GM23338 (cell line): ENCODE measurements at places on chromosomes 12 and 14.
A peak's percentile ranks its signal among the peaks of the same experiment; 100 is the strongest.

DNA sequence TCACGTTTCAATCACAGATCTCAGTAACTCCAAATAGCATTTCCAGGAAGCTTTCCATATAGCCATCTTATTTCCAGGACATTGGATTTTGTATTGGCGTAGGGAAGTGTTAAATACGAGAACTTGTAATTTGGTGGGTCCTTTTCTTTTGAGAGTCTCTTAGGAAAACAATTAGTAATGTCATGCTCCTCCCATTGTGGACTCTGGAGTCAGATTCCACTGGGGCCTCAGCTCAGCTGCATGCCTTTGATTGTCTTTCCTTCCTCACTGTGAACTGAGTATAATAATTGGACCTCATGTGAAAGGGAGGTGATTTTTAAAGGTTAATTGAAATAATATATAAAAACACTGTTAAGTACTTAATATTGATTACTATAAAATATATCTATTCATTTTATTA, 462.6 kb downstream of the NPAS3 start:
- no peak for DNase-seq

DNA sequence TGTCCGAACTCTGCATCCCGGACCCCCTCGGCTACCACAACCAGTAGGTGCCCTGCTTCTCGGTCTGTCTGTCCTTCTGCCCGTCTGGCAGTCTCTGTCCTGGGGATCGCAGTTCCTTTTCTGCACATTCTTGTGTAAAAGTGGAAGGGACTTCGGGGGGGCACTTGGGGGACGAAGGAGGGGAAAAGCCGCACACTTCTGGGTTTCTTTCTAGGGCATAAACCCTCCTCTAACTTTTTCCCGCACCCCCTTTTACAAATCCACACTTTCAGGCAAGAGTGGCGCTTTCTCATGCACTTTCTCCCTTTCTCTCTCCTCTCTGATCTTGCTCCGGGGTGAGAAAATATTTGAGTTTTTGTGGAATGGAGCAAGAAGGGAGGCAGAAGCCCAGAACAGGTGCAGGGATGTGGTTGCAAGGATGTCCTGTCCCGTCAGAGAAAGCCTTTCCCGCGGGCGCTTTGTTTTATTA, 506 bp downstream of the ESRRB start:
- DNase-seq = no peak

DNA sequence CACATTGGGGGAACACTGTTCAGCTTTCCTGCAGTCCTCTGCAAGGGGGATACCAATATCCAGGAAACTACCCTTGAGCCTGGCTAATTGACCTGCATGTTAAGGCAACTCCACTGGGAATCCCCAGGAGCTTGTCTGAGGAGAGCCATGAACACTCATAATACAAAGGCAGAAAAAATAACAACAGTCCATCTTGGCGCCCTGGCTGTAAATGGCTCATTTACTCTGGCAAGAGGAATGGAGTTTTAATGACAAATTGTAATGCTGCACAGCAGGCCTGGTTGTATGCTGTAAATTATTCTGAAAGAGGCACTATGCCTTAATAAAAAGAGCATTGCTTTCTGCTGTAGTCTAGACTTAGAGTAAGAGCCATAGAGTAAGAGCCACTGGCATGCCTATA, 58.3 kb downstream of the SLC8A3 start:
- no peak for DNase-seq

DNA sequence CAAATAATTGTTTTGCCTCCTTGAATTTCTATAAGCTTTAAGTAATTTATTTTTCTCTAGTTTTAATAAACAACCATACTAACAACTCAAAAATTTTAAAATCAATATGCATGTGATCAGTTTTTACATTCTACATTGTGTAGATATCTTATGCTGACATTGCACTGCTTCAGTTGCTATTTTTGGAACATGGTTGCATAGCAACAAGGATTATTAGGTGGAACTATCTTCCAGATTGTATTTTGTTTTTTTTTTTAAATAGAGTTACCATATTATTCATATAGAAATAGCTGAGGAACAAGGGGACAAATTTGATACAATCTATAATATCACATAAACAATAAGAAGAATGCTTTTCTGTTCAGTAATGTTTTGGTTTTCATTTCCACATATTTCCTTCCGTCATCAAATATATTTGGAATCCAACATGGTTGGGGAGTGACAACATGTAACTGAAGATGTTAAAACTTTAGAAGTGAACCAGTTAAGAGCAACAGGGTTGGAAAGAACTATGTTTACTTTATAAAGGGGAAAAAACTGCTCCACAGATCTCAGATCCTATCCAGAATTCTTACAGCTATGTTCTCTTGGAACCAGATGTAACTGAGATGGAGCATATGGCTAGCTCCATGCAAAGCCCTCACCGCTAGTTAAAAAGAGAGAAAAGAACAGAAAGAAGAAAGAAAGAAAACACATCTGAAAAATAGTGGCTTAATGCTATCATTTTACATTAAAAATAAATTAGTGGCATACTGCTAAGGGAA, 235.5 kb downstream of the NELL2 start:
- no peak for DNase-seq

GRCh38 chr12:69497308-69498026, 27.3 kb downstream of the FRS2 start:
- no peak for DNase-seq

DNA sequence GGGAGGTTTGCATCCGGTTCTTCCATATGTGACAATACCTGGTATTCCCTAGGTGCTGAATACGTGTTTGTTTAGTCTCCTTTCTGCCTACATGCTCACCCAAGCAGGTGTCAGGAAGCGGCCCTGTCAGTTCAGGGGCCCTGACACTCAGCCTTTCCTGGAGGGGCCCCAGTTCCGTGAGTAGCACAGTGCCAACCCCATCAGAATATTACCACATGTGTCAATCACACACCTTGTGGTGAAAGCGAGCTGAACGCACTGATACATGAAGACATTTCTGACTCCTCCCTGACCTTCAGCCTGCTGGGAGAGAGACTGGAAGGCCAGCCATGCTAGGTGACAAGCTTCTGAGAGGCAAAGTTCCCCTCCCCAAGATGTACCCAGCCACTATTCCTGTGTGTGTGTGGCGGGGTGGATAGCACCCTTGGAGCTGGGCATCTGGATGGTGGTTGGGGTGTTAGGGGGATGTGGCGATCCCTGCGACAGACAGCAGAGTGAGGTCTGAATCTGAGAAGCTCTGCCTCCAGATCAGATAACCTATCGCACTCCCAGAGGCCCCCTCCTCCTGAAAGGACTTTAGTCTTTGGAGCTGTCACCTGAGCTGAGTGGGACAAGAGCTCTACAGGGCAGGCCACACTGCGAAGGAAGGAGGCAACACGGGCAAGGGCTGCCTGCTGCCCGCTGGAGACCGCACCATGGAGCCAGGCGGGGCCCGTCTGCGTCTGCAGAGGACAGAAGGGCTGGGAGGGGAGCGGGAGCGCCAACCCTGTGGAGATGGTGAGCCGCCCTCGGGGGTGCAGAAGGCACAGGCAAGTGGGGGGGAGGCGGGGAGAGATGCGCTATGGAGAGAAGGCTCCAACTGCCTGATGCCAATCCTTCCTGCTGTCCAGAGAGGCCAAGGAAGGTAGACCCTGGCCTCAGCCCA, at the start of gene SOAT2:
Gene SOAT2 (plus strand): TSS at position 604 of the 925 bp plus-strand sequence. CDS start 92 bp downstream, at position 696.
- DNase-seq = no peak

DNA sequence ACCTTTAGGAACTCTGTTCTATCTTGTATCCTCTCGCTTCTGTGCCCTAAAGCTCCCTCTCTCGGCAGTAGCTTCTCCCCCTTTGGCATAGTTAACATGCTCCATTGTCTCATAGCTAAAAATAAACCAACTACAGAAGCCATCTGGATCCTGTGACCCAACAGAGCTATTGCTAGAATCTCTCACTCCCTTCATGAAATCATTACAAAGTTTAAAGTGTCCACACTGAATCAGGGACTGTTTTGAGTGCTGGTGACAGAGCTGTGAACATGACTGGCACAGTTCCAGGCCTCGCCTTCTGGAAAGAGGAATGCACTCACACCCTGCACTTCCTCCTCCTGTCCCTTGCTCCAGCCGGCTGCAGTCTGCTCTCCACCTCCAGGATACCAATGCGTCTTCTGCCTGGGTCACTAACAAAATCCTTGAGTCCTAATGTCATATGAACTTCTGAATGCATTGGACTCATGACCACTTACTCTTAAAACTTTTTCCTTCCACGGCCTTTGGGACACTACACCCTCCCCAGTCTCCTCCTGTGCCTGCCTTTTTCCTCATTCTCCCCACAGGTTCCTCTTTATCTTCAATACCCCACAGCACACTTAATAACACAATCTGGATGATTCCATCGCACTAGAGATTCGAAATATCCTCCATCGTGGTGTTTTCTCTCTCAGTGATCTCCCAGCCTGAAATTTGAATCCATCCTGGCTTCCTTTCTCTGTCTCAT, 13.2 kb downstream of the PLBD1 start:
- DNase-seq = no peak

- DNase-seq = no peak
Measured at GRCh38 chr14:85572845-85573244, 42.9 kb downstream of the FLRT2 start.

DNA sequence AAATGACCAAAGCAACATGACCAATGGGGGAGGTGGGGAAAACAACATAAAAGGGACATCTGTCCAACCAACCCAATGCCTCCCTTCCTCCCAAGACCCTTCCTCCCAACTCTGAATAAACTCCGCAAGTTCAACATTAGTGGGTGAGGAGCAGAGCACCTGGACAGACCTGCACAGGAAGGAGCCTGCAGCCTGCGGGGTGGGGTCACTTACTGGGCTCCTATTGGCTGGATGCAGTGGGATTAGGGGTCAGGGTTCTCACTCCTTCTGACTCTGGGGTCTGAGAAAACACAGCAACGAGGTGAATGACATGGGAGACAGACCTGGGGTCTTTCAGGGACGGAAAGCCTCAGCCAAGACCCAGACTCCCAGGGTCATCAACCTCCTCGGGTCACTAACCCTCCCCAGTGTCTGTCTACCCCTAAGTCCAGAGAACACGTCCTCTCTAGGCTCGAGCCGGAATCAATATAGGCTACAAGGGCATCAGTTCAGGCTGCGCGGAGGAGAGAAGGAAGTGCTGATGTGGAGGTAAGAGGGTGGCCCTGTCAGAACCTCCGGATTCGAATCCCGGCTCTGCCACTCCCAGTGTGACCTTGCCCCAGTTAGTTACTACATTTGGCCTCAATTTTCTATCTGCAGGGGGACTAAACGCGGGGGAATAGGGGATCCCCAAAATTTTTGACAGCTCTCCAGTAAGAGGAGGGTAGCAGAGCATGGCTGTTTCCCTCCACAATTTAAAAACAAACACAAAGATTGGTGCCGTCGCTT, 860 bp downstream of the NDRG2 start:
- peak; percentile 44 for DNase-seq

DNA sequence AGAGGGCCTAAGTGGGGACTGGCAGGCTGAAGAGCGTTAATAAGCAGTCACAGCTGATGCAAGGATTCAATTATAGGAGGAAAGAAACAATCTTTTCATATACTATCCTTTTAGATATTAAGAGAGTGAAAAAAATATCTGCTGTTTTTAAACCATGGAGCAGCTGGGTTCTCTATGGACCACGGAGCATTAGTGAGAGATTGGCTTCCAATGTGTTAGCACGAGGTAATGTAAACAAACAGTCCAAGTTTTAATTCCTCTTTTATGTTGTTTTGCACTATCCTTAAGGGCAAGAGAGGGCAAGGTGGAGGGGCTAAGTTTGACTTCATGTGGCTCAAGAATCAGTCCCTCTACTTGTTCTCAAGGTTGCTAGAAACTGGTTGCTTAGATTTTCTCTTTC, 30.9 kb downstream of the CDKN1B start:
- no peak for DNase-seq

DNA sequence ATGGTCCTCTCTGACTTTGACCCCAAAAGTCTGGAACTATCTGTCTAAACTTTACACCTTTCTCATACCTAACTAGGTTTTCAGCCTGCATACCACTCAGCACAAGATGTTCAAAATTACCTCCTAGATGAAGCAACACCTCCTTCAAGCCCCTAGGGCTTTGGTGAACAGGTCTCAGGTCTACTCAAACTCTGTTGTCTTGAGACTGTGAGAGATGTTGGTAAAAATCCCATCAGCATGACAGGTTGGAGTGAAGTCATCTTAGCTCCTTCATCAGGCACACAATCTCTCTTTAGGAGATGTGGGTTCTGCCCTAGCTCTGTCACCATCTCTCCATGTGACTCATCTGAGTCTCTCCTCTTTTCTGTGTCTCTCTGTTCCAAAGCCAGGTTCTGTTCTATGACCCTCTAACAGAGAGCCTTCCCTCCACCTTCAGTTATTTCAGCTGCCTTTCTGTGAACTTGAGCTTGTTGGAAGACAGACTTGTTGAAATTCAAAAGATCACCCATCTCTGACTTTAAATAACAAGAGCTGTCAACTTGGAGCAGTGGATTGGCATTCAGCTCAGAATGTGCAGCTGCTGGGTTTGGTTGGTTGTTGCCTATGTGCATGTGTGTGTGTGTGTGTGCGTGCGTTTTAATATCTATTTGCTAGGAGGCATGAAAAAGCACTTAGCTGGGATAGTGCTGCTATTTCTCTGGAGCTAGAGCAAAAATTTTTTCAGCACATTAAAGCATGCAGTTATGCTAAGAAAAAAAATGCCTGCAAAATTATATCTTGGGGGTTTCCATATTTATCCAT, 130.7 kb downstream of the CRACR2A start:
- DNase-seq = no peak

- DNase-seq = no peak
Measured at GRCh38 chr12:43151441-43151981, 400.5 kb downstream of the ADAMTS20 start.

- no peak for DNase-seq
Measured at GRCh38 chr12:71243370-71243769, 85.6 kb upstream of the TSPAN8 start.

GRCh38 chr12:32702473-32702872, 23.4 kb downstream of the DNM1L start:
- DNase-seq = no peak

DNA sequence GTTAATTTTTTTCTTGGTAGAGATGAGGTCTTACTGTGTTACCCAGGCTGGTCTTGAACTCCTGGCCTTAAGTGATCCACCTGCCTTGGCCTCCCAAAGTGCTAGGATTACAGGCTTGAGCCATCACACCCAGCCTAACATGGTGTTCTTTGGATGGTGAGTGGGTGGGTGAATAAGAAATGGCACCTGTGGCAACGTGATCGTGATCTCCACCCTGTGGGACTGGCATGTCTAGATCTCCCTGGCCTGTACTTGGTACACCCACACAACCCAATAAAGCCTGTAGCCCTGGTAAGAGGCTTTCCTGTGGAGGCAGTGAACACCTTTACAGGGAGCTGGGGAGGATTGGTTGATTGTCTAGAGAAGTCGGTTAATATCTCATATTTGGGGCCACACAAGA, 25.2 kb downstream of the SYNE2 start:
- no peak for DNase-seq

DNA sequence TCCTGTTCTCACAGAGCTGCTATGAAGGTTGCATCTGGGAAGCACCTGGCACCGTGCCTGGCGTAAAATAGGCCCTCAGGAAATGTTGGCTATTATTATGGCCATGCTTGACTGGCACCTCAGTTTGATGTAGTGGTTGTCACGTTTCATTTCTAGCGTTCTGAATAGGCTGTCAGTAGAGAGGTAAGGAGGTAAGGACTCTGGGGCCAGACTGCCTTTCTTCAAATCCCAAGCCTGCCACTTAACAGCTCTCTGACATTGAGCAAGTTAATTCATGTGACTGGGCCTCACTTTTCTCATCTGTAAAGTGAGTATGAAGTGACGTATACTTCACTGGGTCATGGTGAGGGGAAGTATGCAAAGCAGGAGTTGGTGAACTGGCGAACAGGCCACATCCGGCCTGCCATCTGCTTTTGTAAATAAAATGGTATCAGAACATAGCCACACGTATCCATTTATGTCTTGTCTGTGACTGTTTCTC, 196.2 kb downstream of the CACNA1C start:
- no peak for DNase-seq
